ENCODE measurements at places on chromosomes 6 and 20.

DNA sequence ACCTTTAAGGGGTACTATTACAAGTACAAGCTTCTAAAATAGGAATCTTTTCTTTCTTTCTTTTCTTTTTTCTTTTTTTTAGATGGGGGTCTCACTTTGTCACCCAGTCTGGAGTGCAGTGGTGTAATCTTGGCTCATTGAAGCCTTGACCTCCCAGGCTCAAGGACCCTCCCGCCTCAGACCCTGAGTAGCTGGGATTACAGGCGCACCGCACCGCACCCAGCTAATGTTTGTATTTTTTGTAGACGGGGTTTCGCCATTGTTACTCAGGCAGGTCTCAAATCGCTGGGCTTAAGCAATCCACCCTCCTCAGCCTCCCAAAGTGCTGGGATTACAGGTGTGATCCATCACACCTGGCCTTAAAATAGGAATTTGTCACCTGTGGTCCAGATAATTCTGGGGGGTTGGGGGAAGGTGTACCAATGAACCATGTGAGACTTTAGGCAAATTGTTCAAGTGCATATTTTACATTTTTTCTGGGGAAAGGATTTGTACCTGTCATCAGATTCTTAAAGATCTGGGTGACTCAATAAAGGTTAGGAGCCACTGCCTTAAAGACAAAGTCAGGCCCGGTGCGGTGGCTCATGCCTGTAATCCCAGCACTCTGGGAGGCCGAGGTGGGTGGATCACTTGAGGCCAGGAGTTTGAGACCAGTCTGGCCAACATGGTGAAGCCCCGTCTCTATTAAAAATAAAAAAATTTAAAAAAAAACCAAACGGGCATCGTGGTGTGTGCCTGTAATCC is 19.7 kb upstream of the SYNJ2 start:
- H3K4me1 ChIP-seq: peaks cover 12% of the 10 kb centered on the region
- H3K27me3 ChIP-seq: no peaks in the 10 kb centered on the region
- no peaks in the 10 kb centered on the region for H3K36me3 ChIP-seq
- H3K4me3 ChIP-seq: no peak overlapping the region
- DNase-seq: no peak

DNA sequence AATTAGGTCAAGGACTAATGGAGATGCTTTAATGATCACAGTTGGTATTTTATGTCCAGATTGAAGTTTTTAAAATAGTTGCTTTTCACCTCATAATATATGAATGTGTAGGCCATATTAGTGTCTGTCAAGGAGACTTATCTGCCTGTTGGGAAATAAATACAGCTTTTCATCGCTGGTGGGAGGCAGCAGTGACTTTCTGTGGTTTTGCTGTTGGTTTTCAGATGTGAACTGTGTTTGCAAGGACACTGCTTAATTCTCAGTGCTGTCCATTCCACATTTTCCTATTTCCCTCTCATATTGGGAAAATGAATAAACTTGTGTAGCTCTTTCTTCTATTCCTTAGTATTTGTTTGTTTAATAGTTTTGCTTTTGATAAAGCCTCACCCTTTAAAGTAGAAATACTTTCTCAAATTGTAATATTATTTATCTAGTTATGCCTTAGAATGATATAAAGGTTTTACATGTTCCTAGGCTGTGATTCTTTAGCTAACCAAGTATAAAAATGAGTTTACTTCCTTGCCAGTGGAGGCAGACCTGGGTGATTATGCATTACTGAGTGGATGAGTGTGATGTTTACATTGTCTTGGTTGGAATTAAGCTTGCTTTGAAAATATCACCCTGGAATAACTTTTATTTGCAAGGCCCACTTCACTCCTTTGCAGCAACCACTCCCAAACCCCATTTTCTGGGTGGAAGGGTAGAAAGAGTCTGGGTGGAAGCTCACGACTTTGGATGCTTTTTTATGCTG is 3.3 kb downstream of the PLCB4 start:
- no peaks in the 10 kb centered on the region for H3K27me3 ChIP-seq
- H3K36me3 ChIP-seq: no peaks in the 10 kb centered on the region
- DNase-seq: no peak
- H3K27ac ChIP-seq: no peak overlapping the region
- no peak overlapping the region for H3K4me3 ChIP-seq

GRCh38 chr20:23161968-23162696 is 76.0 kb upstream of the CD93 start:
- H3K36me3 ChIP-seq: no peaks in the 10 kb centered on the region
- H3K27ac ChIP-seq: no peak overlapping the region
- H3K4me1 ChIP-seq: peaks cover 24% of the 10 kb centered on the region
- peak; percentile 71 for DNase-seq
- no peaks in the 10 kb centered on the region for H3K27me3 ChIP-seq

DNA sequence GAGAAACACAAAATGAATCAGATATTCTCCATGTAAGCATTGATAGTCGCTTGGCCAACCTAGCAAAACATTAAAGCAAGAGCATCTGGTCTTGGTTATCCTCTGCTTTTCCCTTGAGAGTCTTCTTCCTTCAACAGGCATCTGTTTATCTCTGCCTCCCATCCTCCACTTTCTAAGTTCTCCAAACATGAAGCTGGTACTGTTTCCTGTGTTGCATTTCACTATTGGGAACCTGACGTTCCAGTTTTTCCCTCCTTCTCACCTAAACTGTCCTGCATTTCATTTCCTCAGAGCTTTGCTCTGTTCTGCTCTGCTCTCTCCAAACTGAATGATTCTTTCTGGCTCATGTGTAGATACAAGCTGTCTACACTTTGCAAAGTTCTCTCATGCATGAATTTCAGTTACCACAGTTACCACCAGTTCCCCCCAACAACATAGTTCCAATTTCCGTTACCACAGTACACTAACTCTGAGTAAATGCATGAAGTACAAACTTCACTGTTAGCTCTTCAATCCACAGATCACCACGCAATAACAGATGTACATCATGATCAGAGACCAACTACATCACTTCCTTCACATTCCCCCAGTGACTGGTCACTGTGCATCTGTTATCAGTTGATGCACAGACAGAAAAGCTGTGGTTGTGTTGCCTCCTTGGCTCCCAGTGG is 86.7 kb upstream of the F13A1 start:
- H3K36me3 ChIP-seq: no peaks in the 10 kb centered on the region
- no peaks in the 10 kb centered on the region for H3K4me1 ChIP-seq
- peaks cover 4% of the 10 kb centered on the region for H3K27me3 ChIP-seq
- no peak overlapping the region for H3K4me3 ChIP-seq

- DNase-seq: no peak
- no peaks in the 10 kb centered on the region for H3K36me3 ChIP-seq
- no peaks in the 10 kb centered on the region for H3K4me1 ChIP-seq
- no peak overlapping the region for H3K4me3 ChIP-seq
- H3K27me3 ChIP-seq: peaks cover 2% of the 10 kb centered on the region
- no peak overlapping the region for H3K27ac ChIP-seq
Observed at GRCh38 chr20:44228465-44229258, 18.1 kb upstream of the OSER1 start.
